ENCODE measurements at places on chromosomes 11 and 22.

DNA sequence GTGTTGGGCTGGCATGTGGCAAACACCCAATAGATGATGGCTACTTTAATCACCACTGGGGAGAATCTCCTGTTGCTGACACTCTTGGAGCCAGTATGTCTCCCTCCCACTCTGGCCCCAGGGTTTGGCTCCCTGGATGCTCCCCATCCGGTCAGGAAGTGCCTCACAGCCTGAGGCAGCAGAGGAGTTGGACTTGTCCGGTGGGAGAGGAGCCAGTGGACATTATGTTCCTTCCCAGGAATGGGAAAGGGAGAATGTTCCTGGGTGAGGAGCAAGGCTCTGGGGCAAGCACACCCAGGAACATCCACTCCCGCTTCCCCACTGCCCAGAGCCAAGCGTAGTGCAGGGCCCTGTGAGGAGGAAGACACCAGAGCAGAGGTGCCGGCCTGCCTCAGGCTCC is 84.6 kb upstream of the NAV2 start:
- no peak for DNase-seq

- no peak for DNase-seq
Measured at GRCh38 chr11:77122576-77123212, 5.4 kb upstream of the MYO7A start.

DNA sequence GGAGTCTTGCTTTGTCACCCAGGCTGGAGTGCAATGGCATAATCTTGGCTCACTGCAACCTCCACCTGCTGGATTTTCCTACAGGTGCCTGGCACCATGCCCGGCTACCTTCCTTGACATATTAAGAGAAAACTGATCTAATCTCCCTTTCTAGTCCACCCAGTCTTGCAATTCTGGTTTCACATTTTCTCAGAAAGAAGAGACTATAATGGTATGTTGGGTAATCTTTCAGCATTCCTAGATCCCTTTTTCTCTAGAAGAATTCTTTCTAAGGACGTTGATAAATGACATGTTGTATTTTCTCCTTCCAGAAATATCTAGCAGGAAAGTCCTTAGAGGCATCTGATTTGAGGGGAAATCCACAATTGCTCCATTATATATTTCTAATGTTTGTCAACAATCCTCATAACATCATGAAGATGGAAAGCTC is 10.4 kb upstream of the HSPA8 start:
- peak; percentile 93 for DNase-seq

- DNase-seq: peak; percentile 30
Measured at GRCh38 chr22:45863981-45864751, 112.8 kb downstream of the WNT7B start.

- peak; percentile 88 for DNase-seq
Measured at GRCh38 chr22:37804881-37805809, 2.6 kb upstream of the GCAT start.

- no peak for DNase-seq
Measured at GRCh38 chr11:37264783-37265182, 666.7 kb upstream of the RAG2 start.

DNA sequence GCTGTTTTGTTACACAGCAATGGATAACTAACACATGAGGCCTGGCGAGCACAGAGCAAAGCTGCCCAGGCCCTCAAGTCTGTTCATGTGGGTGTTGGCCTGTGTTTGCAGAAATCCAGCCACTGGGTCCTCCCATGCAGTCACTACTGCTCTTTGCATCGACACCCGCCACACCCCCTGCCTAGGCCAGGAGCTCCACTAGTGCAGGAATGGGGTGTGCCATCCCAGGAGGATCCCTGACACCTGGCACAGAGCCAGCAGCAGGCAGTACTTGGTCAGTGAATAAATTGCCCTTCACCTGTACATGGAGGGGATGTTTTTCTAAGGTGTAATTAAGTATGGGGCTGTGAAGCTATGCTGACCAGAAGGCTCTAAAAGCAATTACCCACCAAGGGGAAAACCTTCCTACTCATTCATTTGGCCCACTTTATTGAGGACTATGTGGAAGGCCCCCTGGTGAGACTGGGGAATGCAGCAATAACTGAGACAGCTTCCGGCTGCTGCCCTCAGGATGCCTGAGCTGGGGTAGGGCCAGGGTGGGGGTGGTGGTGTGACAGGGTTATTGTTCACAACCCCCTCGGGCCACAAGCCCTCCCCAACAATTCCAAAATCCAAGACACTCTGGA is 160.8 kb downstream of the CRYBB2 start:
- DNase-seq: no peak

DNA sequence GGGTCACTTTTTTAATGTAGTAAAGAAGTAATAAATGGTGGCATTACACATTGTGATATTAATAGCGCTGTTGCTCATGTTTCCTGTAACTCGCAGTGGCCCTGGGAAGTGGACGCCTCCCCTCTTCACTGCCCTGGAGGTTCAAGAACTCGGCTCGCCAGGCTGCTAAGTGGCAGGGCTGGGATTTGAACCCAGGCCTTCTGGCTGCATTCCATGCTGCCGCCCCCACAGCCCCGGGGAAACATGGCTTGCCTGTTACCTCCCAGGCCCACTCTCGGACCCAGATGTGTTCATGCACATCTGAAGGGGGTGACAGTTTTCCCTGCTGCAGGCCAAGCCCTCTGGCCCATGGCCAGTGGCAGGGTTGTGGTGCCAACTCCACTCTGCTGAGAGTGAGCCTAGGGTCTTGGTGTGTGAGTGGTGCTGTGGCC is 25.0 kb upstream of the MGAT3 start:
- no peak for DNase-seq

DNA sequence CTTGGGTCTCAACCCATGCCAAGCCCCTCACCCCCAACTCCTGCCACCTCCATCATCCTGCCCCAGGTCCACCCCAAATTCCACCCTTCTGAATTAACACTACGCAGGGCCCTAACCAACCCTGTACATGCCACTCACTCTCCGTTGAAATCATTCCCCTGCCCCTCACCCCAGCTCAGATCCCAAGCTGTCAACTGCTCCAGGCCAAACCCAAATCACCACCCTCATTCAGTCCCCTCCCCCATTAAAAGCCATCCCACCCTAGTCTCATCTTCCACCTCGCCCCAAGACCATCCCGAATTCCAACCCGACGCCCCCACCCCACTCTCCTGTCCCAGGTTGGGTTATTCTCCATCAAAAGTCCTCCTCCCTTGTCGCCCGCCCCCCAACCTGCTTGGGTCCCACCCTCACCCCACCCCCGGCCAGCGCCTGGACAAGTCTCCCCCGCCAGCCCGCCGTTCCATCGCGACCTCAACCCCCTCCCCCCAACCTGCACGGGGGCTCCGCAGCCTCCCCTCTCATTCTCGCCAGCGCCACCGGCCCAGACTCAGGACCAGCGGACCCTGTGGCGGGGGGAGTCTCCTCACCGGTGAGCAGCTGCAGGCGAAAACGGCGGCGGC is 466 bp downstream of the FAM168A start:
- DNase-seq: no peak

- peak; percentile 92 for DNase-seq
Measured at GRCh38 chr22:20418211-20418788, 19.3 kb downstream of the SCARF2 start.

- no peak for DNase-seq
Measured at GRCh38 chr11:19788435-19788834, 75.8 kb downstream of the NAV2 start.

DNA sequence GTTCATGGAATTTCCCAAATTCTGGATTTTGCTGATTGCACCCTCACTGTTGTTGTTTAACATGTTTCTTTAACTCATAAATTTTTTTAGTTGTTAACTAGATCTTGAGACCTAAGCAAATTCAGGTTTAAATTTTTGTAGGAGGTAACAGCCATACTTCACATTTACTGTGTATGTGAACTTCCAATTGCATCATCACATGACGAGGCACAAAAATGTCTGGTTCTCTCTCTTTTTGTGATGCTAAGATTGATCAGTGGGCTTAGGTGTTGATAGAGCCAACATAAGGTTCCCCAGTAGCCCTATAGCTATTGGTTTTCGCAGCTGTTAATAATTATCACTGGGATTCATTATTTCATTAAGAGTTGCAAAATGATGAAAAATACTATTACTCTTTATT is 277.5 kb downstream of the TMEM135 start:
- DNase-seq: no peak

DNA sequence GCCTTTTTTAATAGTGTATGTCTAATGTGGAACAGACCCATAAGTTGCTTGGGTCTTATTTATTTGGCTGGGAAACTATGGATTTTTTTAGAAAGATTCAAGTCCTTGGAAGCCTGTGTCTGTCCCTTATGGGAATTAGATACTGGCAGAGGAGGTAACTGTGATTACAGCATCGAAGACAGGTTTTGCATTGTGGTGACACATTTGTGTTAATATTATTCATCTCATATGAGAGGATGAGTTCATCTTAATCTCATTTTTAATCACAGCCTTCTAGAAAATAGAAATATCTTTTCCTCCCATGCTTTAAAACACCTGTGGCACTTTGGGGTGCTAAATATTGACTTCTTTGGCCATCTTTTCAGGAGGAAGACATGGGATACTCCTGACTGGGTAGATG is 9.2 kb downstream of the TAB1 start:
- no peak for DNase-seq

DNA sequence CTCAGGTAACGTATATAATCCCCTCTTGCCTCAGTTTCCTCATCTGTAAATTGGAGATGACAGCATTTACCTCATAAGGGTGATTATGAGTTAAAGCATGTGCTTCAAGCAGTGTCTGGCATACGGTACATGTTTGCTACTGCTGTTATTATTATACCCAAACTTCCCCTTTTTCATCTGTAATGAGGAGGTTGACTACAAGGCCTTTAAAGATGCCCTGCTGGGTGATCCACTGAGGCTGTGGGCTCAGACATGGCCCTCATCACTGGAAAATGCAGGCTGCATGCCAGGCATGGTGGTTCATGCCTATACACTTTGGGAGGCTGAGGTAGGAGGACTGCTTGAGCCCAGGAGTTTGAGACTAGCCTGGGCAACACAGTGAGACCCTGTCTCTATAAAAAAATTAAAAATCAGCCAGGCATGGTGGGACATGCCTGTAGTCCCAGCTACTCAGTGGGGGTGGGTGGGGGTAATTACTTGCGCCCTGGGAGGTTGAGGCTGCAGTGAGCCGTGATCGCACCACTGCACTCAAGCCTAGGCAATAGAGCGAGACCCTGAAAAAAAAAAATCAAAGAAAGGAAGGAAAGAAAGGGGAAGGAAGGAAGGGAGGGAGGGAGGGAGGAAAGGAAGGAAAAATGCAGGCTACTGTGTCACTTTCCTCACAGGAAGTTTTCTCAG is 4.3 kb downstream of the PIK3IP1 start:
- DNase-seq: no peak

DNA sequence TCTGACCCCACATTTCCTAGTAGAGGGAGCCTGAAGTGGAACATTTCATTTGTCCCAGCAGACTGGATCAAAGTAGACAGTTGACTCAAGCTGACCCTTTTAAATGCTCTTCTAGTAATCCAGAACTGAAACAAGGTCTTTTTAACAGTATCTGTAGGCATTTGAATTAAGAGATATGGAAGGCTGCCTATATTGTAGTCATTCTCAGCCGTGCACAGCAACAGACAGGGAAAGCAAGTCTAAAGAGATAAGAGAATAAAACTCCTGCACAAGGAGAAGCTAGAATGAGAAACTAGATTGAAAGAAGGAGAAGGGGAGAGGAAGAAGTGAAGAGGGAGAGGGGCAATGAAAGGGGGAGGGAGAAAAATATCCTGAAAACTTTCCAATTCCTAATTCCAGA is 180.6 kb upstream of the MTMR2 start:
- no peak for DNase-seq

- DNase-seq: peak; percentile 50
Measured at GRCh38 chr11:130937051-130937450, 20.8 kb upstream of the SNX19 start.

All from trophoblast cell (in vitro differentiated cells and primary cell).